ENCODE measurements at places on chromosomes 4 and X.
A peak's percentile ranks its signal among the peaks of the same experiment; 100 is the strongest.

DNA sequence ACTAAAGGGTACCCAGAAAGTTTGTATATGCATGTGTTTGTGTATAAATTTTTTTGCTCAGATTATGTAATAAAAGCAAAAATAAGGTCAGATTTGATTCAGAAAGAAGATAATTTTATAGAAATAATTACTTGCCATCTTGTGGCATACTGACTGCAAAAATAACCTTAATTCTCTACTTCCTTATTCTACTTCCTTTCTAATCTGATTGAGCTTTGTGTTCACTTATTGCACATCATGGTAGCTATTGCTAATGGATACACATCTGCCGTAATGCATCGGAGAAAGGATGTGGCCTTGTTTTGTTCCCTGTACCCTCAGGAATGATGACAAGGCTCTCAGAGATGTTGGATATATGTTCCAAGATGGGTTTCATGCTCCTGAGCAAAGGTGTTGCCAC lies 10.5 kb upstream of the GNPDA2 start:
- no peak for DNase-seq

DNA sequence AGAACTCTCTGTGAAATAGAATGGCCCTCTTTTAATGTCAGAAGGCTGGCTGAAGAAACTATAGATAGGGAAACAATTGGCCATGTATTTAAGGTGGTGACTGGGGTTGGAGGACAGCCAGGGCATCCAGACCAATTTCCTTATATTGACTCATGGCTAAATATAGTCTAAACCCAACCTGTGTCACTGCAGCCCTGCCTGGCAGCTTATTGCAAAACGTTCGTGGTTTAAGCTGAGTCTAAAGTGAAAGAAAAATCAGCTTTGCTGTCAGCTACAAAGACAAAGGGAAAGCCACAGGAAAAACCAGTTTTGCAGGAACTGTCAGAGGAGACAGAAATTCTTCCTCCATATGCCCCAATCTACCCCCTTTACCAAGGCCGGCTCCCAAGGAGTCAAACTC lies 902.8 kb upstream of the NDST4 start:
- no peak for DNase-seq

GRCh38 chr4:135269125-135269890 lies 1067.7 kb upstream of the PABPC4L start:
- no peak for DNase-seq

GRCh38 chr4:23717528-23718248 lies 172.2 kb downstream of the PPARGC1A start:
- no peak for DNase-seq

GRCh38 chr4:9943761-9944160 lies 77.5 kb downstream of the SLC2A9 start:
- no peak for DNase-seq

DNA sequence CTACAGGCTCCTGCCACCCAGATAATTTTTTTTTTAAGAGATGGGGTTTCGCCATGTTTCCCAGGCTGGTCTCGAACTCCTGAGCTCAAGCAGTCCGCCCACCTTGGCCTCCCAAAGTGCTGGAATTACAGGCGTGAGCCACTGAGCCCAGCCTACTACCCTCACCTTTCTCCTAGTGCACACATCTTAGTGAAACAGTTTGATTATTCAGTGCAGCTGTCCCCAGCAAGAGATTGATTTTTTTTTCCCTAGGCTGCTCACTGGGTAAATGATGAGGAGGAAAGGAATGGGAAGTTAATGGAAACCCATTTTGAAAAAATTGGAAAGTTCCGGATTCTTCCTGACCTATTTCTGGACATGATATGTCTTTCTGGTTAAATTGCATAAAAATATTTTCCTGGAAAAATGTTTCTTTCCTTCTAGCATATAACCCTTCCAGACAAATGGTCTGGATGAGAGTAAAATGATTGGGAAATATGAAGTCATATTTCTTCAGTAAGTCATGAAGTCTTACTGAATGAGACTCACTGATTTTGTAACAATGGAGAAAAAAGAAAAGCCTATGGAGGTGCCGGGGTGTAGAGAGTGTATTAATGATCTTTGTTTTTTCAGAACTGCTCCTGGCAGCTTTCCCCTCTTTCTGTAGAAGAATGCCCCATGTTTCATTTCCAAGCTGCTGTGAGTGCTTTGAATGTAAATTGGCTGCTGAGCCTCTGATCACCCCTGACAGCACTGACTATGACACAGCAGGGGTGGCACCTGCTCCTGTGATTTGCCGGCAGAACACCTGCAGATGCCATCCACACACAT lies 19.5 kb upstream of the ZNF41 start:
- no peak for DNase-seq

DNA sequence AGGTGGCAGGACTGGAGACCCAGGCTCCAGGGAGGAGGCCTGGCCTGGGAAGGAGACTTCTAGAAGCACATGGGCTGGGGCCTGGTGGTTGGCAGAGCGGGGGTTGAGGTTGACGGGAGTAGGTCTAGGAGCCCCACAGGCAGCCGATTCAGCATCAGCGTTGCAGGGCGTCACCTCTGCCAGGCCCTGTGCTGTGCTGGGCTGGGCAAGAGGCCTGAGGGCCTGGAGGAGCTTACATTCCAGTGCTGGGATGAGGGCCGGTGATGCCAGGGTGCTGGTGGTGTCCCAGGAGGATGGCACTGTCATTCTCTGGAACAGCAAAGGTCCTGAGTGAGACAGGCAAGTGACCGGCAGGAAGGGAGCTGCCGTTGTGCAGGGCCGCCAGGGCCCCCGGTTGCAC lies 76.6 kb downstream of the SORCS2 start:
- DNase-seq = no peak

- peak; percentile 6 for DNase-seq
These were observed 404 bp downstream of the PPP2R3B start for GRCh38 chrX:386239-386767.
